GM23248 (cell line): ENCODE measurements at places on chromosomes 4 and X. TPM values are rescaled to one million over a fixed set of nuclear protein-coding genes. Genes with fewer than 3 reads are reported as not detected.

- no peaks in the 10 kb centered on the region for H3K27me3 ChIP-seq
- H3K27ac ChIP-seq: no peak overlapping the region
These were observed 26.5 kb downstream of the RPS6KA3 start for GRCh38 chrX:20240201-20240600.

GRCh38 chr4:42678512-42678911 is 21.6 kb upstream of the ATP8A1 start:
- H3K36me3 ChIP-seq: no peaks in the 10 kb centered on the region
- H3K27me3 ChIP-seq: no peaks in the 10 kb centered on the region
- no peak overlapping the region for H3K27ac ChIP-seq
- no peak overlapping the region for H3K4me3 ChIP-seq
- no peak for DNase-seq

GRCh38 chrX:95063554-95063953 is 1389.5 kb downstream of the FAM133A start:
- H3K27me3 ChIP-seq: no peaks in the 10 kb centered on the region
- H3K36me3 ChIP-seq: no peaks in the 10 kb centered on the region
- no peak overlapping the region for H3K4me3 ChIP-seq
- peaks cover 31% of the 10 kb centered on the region for H3K4me1 ChIP-seq
- peak; percentile 29 for DNase-seq
- no peak overlapping the region for H3K27ac ChIP-seq

DNA sequence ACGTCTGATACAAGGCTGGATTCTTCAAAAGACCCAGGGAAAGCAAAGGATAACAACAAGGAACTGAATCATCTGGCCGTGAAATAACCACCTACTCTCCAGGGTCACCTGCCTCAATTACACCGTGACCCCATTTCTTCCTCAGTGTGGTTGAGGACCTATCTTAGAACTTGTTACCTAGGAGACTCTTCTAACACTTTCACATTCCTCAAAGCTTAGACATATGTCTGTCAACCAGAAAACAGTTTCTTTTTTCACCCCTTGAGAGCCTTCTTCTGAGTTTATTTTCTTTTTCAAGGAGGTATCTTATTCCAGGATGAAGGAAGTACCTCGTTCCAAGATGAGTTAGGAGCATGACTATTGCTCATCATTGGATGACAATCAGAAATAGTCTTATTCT is 337.8 kb downstream of the ARHGAP24 start:
- no peak overlapping the region for H3K27ac ChIP-seq
- peak; percentile 15 for DNase-seq
- no peak overlapping the region for H3K4me3 ChIP-seq

- no peak overlapping the region for H3K27ac ChIP-seq
- H3K4me1 ChIP-seq: no peaks in the 10 kb centered on the region
- H3K36me3 ChIP-seq: no peaks in the 10 kb centered on the region
- H3K27me3 ChIP-seq: no peaks in the 10 kb centered on the region
- H3K4me3 ChIP-seq: no peak overlapping the region
These were observed 343.1 kb downstream of the GRID2 start for GRCh38 chr4:92646826-92647225.

- no peaks in the 10 kb centered on the region for H3K36me3 ChIP-seq
- DNase-seq: no peak
- H3K27me3 ChIP-seq: no peaks in the 10 kb centered on the region
- no peak overlapping the region for H3K4me3 ChIP-seq
These were observed 26.2 kb downstream of the ATXN3L start for GRCh38 chrX:13293700-13294099.

DNA sequence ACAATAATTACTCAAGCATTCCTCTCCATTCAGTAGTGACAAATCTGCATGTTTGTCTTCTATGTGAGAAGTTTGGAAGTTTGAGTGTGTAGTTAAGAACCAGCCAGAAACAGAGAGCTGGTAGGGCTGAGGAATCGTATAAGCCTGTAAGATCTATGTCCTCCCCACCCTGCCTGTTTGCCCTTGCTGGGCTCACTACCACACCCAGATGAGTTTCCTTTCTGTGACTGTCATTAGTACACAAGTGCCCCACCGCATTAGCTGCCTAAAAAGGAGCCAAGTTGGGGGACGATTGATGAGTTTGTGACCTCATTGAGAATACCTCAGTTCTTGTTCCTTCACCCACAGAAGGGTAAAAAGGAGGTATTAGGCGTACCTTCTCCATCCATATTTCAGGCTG is 28.3 kb downstream of the DOCK11 start:
- peaks cover 41% of the 10 kb centered on the region for H3K4me1 ChIP-seq
- peak; percentile 15 for DNase-seq
- no peaks in the 10 kb centered on the region for H3K36me3 ChIP-seq
- H3K27ac ChIP-seq: no peak overlapping the region
- H3K4me3 ChIP-seq: no peak overlapping the region

DNA sequence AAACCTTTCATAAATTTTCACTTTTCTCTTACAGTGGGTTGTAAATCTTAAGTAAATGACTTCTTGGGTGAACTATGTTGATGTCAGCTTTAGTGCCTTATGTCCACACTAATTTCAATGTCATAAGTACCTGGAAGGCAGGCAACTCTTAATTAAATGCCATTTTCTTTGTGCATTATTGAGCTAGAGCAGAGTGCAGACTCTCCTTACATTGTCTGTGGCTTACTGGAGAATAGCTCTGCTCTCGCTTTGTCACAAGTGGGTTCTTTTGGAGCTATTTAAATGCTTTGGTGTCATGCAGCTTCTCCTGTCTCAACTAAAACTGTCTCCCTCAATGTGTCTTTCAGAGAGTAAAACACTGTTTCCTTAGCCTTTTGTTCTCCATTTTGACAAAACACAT is 411.6 kb downstream of the STIM2 start:
- no peaks in the 10 kb centered on the region for H3K4me1 ChIP-seq
- no peaks in the 10 kb centered on the region; the same call in 1 of the 2 replicates for H3K27me3 ChIP-seq
- no peak for DNase-seq
- no peaks in the 10 kb centered on the region for H3K36me3 ChIP-seq
- H3K27ac ChIP-seq: no peak overlapping the region

DNA sequence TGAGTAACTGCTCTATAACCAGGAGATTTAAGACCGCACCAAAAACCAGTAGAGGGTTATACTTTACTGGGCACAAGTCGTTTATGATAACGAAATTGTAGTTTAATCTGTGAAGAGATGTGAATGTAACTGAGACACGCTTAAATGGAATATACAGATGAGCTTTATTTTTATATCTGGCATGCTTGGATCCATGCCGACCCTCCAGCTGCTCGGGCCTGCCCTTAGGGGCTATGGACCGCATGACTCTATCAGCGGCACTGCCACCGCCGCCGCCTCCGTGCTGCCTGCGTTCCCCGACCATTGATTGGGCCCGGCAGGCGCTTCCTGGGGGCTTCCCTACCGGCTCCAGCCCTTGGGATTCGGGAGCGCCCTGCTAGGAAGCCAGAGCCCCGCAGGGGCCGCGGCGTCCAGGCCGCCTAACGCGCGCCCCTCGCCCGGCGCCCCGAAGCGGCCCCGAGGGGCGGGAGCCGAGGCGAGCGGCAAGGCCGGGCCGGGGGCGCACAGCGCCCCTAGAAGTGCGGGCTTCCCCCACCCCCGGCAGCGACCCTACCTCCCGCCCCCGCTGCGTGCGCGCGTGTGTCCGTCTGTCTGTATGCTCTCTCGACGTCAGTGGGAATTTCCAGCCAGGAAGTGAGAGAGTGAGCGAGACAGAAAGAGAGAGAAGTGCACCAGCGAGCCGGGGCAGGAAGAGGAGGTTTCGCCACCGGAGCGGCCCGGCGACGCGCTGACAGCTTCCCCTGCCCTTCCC is at the start of gene NFKB1:
Gene NFKB1, plus strand, starts transcription at position 664 of the 751 bp plus-strand sequence. CDS start 24,160 bp downstream, outside the sequence.
- no peaks in the 10 kb centered on the region for H3K27me3 ChIP-seq
- H3K4me3 ChIP-seq: peak within 1 kb of the TSS; percentile 99
- peak; percentile 80 for DNase-seq
- H3K27ac ChIP-seq: peak within 1 kb of the TSS; percentile 93
- H3K4me1 ChIP-seq: peaks cover 40% of the 10 kb centered on the region
- H3K36me3 ChIP-seq: no peaks in the 10 kb centered on the region

GRCh38 chrX:103012945-103013344 is 51.0 kb downstream of the BEX1 start:
- H3K4me1 ChIP-seq: no peaks in the 10 kb centered on the region
- H3K27ac ChIP-seq: no peak overlapping the region
- H3K4me3 ChIP-seq: no peak overlapping the region

GRCh38 chr4:140227286-140227685 is 73.3 kb upstream of the MAML3 start:
- H3K4me3 ChIP-seq: no peak overlapping the region
- H3K4me1 ChIP-seq: peaks cover 9% of the 10 kb centered on the region
- H3K27me3 ChIP-seq: no peaks in the 10 kb centered on the region
- H3K27ac ChIP-seq: no peak overlapping the region
- no peaks in the 10 kb centered on the region for H3K36me3 ChIP-seq
- DNase-seq: no peak

- H3K27ac ChIP-seq: peak overlapping the region; percentile 96
- peak overlapping the region; percentile 88 for H3K4me3 ChIP-seq
- H3K4me1 ChIP-seq: peaks cover 24% of the 10 kb centered on the region
- H3K27me3 ChIP-seq: no peaks in the 10 kb centered on the region
These were observed 507 bp downstream of the LIN54 start for GRCh38 chr4:83010111-83010521.

DNA sequence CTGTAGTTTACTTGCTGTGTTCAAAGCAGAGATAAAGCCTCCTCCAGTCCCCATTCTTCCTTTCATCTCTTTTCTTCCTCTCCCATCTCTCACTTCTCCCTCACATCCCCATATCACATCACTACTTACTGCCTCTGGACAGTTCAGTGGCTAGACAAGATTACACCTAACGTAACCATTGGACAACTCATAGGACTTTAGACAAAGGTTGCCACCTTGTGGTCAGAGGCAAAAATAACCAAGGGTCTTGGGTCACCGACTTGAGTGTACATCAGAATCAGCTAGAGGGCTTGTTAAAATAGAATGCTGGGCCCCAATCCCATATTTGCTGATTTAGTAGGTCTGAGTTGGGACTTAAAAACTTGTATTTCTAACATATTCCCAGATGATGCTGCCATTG is 109.3 kb upstream of the DGKK start:
- H3K27ac ChIP-seq: no peak overlapping the region
- DNase-seq: peak; percentile 53
- no peak overlapping the region for H3K4me3 ChIP-seq

DNA sequence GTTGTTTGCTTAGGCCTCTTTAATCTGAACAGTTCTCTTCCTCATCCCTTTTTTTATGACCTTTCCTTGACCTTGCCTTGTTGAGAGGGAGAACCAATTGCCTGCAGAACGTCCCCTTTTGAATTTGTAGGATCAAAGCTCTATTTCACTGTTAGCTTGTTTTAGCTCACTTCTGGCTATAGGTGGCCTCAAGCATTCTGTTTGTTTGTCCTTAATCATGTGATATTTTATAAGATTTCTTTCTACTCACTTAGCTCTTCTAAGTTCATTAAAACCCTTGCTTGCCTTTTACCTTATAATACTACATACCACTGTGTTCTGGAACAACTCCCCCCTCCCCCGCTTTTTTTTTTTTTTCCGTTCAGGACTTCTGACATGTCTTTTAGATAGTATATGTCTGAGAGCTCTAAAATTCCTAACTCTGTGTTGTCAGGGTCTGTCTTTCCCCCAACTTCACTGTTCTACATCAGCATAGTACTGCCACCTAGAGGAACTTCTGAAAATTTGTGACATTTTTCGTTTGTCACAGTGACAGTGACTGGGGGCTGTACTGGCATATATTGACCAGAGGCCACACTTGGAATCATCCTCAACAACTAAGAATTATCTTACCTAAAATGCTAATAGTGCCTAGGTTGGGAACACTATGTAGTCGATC is 128.5 kb downstream of the LARP7 start:
- H3K27me3 ChIP-seq: no peaks in the 10 kb centered on the region
- H3K27ac ChIP-seq: no peak overlapping the region
- no peaks in the 10 kb centered on the region for H3K36me3 ChIP-seq
- peak; percentile 34 for DNase-seq
- peaks cover 3% of the 10 kb centered on the region; the same call in 1 of the 2 replicates for H3K4me1 ChIP-seq
- H3K4me3 ChIP-seq: no peak overlapping the region

GRCh38 chrX:5051831-5052491 is 1176.7 kb downstream of the NLGN4X start:
- no peak for DNase-seq
- no peak overlapping the region for H3K4me3 ChIP-seq
- H3K27ac ChIP-seq: no peak overlapping the region
- no peaks in the 10 kb centered on the region for H3K4me1 ChIP-seq
- no peaks in the 10 kb centered on the region for H3K36me3 ChIP-seq

DNA sequence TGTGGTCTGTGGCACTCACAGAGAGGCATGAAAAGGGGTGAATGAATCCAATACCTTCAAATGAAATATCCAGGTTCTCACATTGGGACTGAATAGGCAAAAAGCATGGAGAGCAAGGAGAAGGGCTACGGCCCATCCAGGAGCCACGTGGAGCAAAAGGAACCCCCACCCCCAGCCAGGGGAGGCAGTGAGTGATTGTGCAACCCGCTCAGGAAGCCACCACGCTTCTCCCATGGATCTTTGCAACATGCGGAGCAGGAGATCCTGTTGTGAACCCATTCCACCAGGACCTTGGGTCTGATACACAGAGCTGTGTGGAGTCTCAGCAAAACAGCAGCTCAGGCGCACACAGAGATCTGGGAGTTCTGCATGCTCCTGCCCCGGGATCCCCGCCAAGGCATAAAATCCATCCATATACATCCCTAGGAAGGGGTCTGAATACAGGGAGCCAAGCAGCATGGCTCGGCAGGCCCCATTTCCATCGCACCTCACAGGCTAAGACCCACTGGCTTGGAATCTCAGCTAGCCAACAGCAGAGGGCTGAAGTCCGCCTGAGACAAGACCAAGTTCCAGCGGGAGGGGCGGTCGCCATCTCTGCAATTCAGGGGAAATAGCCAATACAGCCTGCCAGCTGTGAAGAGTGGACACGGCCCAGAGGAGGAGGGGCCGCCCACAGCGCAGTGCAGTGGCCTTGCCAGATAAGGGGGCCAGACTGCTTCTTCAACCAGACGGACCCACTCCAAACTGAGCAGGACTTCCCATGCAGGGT is 80.2 kb downstream of the FGF16 start:
- DNase-seq: no peak
- H3K27ac ChIP-seq: no peak overlapping the region
- no peaks in the 10 kb centered on the region for H3K27me3 ChIP-seq
- no peaks in the 10 kb centered on the region for H3K36me3 ChIP-seq

DNA sequence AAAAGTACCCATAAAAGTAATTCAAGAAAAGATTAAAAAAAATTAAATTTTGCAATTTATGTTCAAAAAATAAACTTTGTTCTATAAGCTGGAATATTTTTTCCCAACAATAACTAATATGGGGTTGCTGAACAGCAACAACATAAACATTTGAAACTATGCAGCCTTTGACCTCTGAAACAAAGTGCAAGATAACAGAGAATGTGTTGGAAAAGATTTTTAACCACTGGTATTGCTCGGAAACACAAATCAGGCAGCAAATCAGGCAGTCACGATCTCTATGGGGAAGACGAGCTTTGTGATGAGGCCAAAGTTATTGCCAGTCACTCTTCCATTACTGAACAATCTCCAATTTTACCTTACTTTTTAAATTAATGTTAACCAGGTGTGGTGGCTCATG is 332.1 kb downstream of the PABPC4L start:
- DNase-seq: no peak
- no peaks in the 10 kb centered on the region for H3K36me3 ChIP-seq
- H3K4me3 ChIP-seq: no peak overlapping the region
- H3K27ac ChIP-seq: no peak overlapping the region

Gene KLHL4
- total RNA-seq: 0.11 TPM in 1 of 2 replicates, not detected in the other

Gene ENPEP
- 0.11 TPM in 1 of 2 replicates, not detected in the other for total RNA-seq

Gene PPP2R2C
- total RNA-seq: not detected in 2 replicates

Gene BEND2
- total RNA-seq: not detected in 2 replicates

Gene BGN
- 115 and 129 TPM in 2 replicates for total RNA-seq

Gene HDAC8
- total RNA-seq: 19.2 and 20.0 TPM in 2 replicates

Gene APLN
- 0.43 and 1.1 TPM in 2 replicates for total RNA-seq

Gene PARM1
- under 0.01 TPM in 1 of 2 replicates, not detected in the other for total RNA-seq

Gene GPRIN3
- not detected in 2 replicates for total RNA-seq

Gene KLF8
- 1.7 and 3.4 TPM in 2 replicates for total RNA-seq

Gene MSX1
- total RNA-seq: 26.1 and 32.1 TPM in 2 replicates

Gene BMP3
- under 0.01 and 0.11 TPM in 2 replicates for total RNA-seq

Gene HTN3
- total RNA-seq: not detected in 2 replicates

Gene SPIN2A
- total RNA-seq: not detected in 2 replicates
